8988T (cell line): ENCODE measurements at places on chromosomes 6 and 20.

DNA sequence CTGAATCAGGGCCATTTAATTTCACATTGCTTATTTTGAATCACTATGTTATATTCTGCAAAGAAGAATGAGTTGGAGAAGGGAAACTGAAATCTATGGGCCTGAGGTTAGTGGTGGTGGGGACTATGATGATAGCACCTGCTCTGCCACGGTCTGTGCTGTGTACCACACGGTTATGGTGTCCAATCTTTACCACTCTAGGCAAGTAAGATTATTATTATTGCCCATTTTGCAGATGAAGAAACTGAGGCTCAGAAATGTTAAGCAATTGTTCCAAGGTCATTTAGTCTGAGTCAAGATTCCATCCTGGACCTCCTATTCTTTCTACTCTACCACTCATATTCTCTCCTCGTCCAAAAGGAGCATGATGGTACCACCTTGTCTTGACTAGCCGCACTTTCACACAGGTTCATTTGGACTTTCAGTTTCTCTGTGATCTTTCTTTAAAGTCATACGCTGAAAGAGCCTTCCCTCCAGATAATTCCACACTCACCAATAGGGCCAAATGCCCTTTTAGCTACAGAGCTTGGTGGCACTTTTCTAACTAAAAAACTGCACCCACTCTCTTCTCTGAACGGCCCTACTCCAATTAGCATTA is 56.2 kb downstream of the GFOD1 start:
- DNase-seq: no peak

DNA sequence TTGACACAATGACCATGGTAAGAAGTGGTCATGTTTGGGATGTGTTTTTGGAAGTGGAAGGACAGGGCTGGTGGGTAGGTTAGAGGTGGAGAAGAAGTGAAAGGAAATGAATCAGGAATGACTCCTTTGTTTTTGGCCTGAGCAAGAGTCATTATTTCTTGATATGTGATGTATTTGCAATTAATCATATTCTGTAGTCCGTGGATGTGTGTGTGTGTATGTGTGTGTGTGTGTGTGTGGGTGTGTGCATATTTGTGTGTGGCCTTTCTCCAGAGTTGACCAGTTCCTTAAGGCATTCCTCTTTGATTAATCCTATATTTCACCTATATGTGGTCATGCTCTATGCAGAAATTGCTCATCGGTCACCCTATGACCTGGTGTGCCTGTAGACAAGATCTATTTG is 130.7 kb downstream of the UTRN start:
- no peak for DNase-seq

DNA sequence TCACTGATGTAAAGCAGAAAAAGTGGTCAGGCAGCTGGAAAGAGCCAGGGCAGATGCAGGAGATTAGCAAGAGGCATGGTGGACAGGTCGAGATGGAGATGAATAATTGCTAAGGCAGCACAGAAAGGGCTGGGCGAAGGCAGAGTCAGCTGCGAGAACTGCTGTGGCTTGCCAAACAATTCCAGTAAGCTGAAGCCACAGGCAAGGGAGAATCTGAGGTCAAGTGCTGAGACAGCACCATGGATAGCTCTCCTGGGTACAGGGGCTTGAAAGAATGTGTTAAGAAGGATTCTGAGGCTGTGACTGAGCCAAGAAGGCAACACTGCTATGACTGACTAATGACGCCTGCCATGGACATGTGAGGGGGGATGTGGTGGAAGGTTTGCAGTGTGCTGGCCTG is 220.8 kb upstream of the FOXA2 start:
- no peak for DNase-seq

GRCh38 chr6:22129751-22130150 is 167.1 kb downstream of the PRL start:
- no peak for DNase-seq

DNA sequence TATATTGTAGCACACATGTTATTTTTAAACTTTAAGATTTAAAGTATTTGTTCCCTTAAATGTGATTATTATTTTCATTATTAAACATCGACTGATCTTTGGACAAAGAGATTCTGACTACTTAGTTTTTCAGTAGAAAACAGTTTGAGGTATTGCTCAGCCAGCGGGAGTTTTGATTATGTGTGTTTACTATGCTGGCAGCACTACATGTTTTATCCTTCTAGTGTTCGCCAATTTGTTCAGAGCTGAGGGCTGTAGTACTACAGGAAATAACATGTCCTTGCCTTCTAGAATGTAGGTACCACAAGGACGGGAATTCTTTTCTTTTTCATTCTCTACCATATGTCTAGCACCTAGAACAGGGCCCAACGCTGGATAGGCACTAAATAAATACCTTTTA is 11.1 kb upstream of the LCA5 start:
- no peak for DNase-seq

DNA sequence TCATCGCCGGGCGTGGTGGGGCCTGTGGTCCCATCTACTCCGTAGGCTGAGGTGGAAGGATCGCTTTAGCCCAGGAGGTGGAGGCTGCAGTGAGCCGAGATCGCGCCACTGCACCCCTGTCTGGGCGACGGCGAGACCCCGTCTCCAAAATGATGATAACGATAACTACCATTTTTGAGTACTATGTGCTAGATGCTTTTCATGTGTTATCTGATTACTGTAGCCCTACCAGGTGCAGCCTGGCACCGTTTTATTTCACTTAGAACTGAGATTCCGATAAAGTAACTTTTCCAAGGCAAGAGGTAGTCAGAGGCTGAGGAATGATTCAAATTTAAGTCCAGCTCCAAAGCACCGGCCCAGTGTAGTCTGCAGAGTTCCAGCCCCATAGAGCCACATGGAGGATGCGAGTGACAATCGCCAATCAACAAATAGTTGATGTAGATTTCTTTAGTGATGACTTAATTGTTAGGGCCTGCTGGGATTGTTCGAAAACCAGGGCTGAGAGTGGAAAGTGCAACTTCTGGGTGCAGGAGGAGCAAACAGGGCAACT is 727 bp downstream of the ERMARD start:
- no peak for DNase-seq

DNA sequence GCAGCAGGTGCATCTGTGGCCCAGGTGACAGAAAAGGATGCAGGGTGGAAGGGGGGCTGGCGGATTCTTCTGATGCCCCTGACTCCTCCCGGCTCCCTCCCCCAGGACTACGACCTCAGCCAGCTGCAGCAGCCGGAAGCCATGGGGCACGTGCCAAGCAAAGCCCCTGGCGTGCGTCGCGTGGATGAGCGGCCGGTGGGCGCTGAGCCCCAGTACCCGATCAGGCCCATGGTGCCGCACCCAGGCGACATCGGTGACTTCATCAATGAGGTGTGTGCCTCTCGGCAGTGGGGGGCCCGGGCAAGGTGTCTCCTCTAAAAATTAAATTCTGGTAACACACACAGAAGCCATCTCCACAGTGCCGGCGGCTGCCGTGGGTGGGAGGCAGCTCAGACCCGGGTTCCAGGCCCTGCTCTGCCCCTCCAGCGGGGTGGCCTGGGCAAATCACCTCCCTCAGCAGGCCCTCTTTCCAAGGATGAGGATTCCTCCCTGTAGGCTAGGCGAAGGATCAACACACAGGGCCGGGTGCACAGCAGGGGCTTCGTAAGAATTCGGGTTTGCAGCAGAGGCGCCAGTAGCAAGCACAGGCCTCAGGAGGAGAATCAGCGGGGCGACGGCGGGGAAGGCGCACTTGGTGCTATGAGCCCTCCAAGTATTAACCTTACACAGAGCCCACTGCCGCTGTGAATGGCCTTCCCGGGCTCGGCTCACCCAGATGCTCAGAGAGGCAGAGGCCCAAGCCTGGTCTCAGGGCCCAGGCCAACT is 131.5 kb downstream of the TAF4 start:
- DNase-seq: no peak

DNA sequence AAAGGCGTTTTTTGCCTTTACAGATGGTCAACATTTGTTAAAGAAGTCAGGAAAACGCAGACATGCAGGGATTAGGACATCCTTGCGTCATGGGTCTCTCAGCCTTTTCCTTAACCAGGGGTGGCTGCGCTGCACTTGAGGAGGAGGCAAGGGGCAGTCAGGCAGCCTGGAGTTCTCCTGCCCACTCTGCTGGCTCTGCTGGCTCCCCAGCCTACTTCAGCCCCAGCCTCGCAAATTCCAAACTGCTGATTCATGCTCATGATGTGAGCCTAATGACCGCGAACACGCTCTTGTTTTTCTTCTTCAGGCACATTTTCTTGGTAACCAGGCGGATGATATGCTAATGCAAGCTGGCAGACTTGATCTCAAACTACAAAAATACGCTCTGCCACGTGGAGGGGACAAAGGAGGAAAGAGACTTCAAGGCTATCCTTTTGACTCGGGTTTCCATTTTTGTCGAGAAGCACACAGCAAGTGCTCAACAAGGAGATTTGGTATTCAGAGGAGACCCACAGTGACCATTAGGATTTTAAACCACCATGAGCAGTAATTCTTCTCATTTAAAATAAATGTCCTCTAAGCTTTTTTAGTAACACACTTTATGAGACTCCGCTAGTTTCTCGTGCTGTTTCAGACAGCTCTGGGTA is 290.3 kb upstream of the STXBP5 start:
- no peak for DNase-seq

DNA sequence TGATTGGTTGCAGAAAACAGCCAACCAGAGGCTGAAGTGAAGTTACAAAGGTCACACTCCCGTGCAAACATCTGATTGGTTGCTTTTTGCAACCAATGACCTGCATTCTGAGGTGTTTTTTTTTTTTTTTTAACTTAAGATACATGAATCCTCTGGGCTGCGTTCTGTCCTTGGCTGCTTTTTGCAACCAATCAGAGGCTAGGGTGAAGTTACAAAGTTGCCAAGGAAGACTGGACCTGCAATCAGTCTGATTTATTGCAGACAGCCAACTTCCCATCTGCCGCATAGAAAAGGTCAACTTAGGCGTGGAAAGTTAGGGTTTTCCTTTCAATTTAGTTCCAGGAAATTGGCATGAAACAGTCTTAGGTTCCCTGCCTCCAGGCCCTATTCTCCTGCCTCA is 292.9 kb downstream of the PLCB1 start:
- no peak for DNase-seq

GRCh38 chr6:25960734-25961133 is 1.9 kb upstream of the TRIM38 start:
- no peak for DNase-seq

GRCh38 chr20:33663161-33664084 is 1.3 kb downstream of the C20orf144 start:
- peak; percentile 94 for DNase-seq

- DNase-seq: no peak
These were observed 25.8 kb downstream of the B4GALT5 start for GRCh38 chr20:49687595-49688567.
